ENCODE measurements at places on chromosomes 13 and 19.

GRCh38 chr13:79679334-79679733 lies 198.4 kb downstream of the NDFIP2 start:
- no peak for DNase-seq

DNA sequence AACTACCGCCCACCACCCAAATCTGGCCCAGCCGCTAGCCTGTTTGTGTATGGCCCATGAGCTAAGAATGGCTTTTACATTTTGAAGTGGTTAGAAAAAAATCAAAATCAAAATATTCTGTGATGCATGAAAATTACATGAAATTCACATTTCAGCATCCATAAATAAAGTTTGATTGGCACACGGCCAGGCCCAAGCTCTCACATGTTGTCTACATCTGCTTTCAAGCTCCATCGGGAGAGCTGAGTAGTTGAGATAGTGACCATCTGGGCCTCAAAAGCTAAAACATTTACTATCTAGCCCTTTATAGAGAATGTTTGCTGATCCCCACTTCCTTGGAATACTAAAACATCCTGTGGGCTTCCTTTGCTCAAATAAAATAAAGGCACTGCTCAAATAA lies 14.5 kb downstream of the RFX2 start:
- DNase-seq: no peak

DNA sequence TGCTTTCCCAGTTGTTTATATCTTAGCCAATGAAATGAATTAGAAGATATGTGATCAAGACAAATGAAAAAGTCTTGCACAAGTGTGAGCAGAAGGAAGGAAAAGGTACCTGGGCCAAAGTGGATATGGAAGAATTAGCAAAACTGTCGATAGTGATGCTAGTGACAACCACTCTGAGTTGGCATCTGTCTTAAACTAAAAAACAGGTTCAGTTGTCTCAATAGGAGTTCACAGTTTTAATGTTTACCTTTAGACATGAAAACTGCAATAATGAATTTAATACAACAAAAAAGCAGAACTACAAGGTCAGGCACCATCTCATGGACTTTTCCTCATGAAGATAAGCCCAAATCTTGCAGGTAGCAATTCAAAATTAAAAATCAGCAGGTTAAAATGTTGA lies 688.5 kb downstream of the EFNB2 start:
- DNase-seq: no peak

- DNase-seq: no peak
Observed at GRCh38 chr13:20547479-20547908, 19.5 kb upstream of the IFT88 start.

GRCh38 chr13:48515732-48516131 lies 17.1 kb downstream of the RCBTB2 start:
- DNase-seq: no peak

DNA sequence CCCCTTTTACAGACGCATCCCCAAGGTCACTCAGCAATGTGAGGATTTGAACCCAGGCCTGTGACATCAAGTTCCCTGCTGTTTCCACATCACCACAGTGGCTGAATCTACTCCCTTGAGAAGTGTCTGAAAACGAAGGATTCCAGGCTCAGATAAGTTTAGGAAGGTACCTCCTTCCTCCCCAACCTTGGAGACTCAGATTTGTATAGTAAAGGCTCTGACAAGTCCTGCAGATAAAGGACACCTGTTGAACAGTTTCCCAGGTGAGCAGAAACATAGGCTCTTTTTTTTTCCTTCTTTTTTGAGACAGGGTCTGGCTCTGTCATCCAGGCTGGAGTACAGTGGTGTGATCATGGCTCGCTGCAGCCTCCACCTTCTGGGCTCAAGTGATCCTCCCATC lies 56.4 kb upstream of the PTPRS start:
- no peak for DNase-seq

GRCh38 chr13:29328501-29328900 lies 267.0 kb downstream of the SLC7A1 start:
- DNase-seq: no peak

GRCh38 chr13:48629277-48629676 lies 24.5 kb upstream of the CYSLTR2 start:
- no peak for DNase-seq

GRCh38 chr13:67916650-67917049 lies 686.5 kb upstream of the PCDH9 start:
- no peak for DNase-seq

DNA sequence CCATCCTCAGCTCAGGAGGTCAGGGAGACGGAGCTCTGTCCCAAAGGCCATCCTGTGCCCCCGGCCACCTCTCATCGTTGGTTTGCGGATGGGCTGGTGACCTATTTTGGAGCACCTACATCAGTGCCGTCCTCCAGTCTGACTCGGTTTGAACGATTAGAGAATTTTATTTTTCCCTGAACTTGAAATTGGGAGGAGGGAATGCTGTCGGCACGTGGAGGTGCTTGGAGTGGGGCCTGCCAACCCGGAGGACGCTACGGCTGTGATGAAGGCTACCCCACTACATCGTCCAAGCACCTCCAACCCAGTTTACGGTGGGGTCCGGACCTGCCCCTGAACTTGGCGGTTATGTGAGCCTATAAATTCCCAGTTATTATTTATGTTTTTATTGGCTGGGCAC lies 3.0 kb upstream of the ZNF554 start:
- DNase-seq: no peak

DNA sequence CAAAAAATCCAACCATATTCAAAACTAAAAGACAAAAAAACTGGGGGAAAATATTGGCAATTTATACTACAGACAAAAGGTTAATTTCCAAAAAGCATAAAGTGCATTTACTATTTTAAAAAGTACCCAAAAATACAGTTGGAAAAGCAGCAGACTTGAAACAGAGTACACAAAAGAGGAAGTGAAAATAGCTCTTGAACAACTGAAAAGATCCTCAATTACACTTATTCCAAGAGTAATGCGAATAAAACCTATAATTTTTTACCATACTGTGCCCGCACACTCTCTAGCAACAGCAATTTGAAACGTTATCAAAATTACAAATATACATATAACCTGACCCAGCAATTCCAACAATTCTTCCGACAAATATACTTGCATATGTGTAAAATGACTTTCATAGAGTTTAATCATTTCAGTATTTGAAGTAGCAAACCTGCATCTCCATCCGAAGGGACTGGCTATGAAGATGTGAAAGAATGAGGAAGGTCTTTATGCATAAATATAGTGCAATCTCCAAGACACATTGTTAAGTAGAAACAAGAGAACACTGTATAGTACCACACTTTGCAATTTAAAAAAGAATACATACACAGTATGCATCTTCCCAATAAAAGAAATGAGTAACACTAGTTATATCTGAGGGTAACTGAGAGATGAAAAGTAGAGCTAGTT lies 25.4 kb downstream of the ALG5 start:
- DNase-seq: no peak

- DNase-seq: no peak
Observed at GRCh38 chr13:36046672-36047071, 84.5 kb downstream of the DCLK1 start.

DNA sequence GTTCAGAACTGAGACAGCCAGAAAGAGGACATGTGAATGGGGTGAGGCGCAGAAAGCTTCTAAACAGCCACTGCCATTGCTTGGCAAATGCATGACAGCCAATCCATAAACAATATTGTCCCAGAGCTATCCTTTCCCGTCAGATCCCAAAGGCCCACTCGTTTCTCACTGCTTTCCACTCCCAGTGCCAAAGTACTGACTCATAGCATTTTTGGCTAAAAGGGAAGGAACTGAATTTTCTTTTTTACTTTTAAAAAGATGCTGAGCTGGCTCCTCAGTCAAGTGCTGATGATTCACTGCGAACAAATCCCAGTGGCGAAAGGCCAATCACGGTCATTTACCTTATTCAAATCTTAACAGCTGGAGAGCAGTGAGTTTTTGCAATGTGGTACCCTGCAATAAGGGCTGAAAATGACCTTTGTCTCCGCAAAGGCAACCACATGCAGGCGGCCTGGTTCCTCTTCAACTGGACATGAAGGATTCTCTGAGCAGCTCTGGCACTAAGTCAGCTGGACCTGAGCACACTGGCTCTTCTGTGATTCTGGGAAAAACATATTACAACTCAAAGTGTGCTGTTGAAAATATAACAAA lies 151.7 kb downstream of the DCLK1 start:
- no peak for DNase-seq
